ENCODE measurements at places on chromosomes 5 and 9. TPM values are rescaled to one million over a fixed set of nuclear protein-coding genes. Genes with fewer than 3 reads are reported as not detected.

GRCh38 chr9:114483499-114483898 is 21.8 kb downstream of the WHRN start:
- no peak for DNase-seq

DNA sequence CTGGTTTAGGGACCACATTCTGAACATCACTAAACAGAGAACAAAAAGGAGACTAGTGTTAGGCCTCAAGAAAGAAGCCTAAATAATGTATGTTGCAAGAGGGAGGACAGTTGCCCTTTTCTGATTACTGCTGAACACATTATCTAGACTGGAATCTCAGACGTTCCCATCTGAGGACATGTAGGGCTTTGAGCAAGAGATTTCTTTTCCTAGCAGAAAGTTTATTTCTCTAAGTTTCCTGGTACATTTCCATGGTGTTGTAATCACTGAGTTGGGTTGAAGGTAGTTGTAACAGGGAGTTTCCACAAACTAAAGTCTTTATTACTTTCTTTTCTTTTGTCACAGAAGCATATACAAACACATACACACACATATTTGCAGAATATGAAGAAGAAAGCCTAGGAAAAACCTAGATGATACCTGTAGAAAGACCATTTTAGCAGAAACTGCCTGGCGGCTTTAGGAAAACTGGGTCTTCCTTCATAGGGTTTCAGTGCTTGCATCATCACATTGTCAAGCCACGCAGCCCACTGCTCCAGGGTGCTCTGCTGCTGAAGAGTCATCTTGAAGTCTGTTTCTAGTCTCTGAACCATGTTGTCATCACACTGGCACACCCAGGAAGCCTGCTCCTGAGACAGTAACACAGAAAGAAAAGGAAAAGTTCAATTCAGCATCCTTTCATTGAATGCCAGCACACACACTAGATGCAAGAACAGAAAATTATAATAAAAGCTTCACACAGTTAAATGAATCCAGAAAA is 269.1 kb downstream of the RFX3 start:
- no peak for DNase-seq

- no peak for DNase-seq
These were observed 137.0 kb downstream of the FER start for GRCh38 chr5:108884736-108885135.

- no peak for DNase-seq
These were observed 131.0 kb upstream of the ASTN2 start for GRCh38 chr9:117545846-117546245.

- no peak for DNase-seq
These were observed 5.1 kb downstream of the TEX48 start for GRCh38 chr9:114676901-114677300.

DNA sequence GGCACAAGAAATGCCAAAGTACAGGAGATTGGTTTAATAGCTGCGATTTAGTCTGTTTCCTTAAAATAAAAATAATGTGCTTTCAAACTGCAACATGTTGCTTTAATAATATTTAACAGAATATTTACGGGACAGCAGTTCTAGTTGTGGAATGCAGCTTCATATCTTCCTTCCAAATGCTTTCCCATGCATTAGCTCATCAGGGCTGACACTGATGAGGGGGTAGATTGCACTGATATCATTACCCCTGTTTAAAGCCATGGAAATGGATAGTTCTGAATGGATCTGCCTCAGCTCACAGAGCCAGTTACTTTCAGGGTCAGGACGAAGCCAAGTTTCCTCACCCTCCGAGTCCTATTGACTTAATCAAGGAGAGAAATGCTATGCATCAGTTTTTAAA is 93.2 kb upstream of the OSMR start:
- DNase-seq: no peak

DNA sequence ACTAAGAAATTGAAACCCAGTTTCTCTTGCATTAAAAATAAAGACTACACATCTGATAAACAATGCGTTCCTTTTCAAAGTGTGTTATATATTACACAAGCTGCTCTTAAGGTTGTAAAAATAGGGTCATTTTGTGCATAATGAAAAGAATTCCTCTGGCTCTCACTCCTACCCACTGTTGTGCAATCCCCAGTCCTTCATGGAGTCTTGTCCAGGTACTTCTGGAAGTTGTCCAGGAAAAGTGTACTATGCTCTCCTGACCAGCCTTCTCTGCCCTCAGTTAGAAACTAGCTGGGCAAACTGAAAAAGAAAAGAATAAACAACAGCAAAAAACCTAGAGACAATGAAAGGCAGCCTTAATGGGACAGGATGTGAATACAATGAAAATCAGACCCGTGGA is 345.5 kb upstream of the PAPPA start:
- DNase-seq: no peak

GRCh38 chr5:157486221-157486681 is 26.2 kb downstream of the NIPAL4 start:
- no peak for DNase-seq

DNA sequence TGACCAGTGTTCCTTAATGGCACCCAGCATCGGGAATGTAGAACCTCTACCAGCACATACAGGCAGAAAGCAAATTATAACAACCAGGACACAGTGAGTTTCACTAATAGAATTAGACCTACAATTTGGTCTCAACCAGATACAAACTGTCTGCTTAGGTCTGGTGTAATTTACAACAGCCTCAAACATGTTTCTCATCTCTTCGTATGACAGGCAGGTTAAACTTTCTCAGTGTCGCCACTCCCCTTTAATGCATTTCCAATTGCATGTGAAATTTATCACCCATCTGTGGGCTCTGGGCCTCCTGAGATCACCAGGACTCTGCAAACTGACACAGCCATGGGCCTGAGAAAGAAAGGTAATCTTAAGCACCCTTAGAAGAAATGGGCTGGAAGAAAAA is 218.7 kb downstream of the DCP2 start:
- no peak for DNase-seq

DNA sequence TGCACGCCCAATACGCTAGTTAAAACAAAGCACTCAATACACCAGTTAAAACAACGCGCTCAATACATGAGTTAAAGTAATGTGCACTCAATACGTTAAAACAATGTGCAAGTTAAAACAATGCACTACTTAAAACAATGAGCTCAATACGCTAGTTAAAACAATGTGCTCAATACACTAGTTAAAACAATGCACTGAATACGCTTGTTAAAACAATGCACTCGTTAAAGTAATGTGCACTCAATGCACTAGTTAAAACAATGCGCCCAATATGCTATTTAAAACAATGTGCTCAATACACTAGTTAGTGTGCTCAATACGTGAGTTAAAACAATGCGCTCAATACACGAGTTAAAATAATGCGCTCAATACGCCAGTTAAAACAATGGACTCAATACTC is 185.0 kb downstream of the TRIO start:
- no peak for DNase-seq

GRCh38 chr5:88503041-88503345 is 234.3 kb upstream of the TMEM161B start:
- no peak for DNase-seq

GRCh38 chr5:27402828-27403227 is 364.4 kb upstream of the CDH9 start:
- DNase-seq: no peak

- no peak for DNase-seq
These were observed 23.3 kb downstream of the PITX1 start for GRCh38 chr5:135010502-135011354.

The CDC20B gene
- not detected for total RNA-seq

The TNFSF8 gene
- 4.1 TPM for total RNA-seq

The SPINK7 gene
- total RNA-seq: not detected

The DIRAS2 gene
- total RNA-seq: not detected

The IFNA2 gene
- total RNA-seq: not detected

The CEL gene
- total RNA-seq: 5.3 TPM

The STPG3 gene
- total RNA-seq: not detected

The GPX8 gene
- total RNA-seq: 39.2 TPM

All from thoracic aorta (tissue), 2 donors.